ENCODE measurements at places on chromosomes 1 and 21.
A peak's percentile ranks its signal among the peaks of the same experiment; 100 is the strongest.

DNA sequence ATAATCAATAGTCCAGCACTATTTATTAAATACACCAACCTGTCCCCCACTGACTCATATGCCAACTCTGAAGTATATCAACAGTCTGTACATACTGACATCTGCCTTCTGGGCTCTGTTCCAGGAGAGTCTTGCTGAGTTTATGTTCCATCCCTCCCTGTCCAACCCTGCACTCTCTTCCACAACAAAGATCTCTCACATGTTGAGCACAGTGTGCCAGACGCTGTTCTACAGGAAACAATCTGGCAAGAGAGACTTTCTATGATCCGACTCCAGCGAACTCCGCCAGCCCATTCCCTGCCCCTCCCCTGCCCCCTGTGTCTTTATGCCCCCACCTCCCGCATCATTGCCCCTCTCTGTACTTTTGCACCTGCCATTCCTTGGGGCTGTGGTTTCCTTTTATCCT, 3.4 kb downstream of the LACTBL1 start:
- no peak for DNase-seq

DNA sequence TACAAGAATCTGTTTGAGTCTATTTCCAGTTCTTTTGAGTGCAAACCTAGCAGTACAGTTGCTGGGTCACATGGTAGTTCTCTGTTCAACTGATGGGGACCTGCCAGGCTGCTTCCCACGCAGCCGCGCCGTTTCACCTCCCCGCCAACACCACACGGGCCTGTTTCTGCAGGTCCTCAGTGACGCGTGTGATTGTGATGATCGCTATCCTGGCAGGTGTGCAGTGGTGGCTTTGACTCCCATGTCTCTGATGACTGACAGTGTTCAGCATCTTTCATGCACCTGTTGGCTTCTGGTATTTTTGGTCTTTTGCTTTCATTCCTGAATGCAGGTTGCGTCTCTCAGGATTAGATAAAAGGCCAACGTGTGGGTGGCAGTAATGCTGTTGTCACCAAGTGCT, 41.6 kb downstream of the FAAP20 start:
- no peak for DNase-seq

GRCh38 chr21:32611471-32611997, 643 bp downstream of the CFAP298 start:
- DNase-seq: no peak

DNA sequence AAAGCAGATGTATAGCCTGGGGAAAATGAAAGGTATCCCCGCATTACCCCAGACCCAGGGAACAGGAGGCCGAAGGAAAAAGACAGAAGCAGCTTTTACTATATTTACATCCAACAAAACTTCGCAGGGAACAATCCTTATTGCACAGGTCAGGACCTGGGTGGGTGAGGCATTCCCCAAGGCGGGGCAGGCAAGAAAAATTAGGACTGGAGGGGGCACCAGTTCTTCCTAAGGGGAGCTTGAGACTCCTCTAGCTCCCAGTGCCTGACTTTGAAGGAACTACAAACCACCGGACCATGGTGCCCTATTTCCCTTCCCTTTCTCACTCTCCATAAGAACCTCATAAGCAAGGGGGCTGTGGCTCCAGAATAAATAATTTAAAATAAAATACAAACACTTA, 6.7 kb upstream of the GATAD2B start:
- no peak for DNase-seq

GRCh38 chr21:35711661-35712060, 348.7 kb downstream of the SETD4 start:
- DNase-seq: no peak

DNA sequence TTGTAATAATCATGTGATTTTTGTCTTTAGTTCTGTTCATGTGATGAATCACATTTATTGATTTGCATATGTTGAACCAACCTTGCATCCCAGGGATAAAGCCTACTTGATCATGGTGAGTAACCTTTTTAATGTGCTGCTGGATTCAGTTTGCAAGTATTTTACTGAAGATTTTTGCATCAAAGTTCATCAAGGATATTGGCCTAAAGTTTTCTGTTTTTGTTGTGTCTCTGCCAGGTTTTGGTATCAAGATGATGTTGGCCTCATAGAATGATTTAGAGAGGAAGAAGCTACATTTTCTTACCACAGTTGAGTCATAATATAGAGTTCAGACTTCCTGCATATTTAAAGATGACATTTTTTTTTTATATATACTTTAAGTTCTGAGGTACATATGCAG, 455.9 kb downstream of the PLPP3 start:
- DNase-seq: no peak

GRCh38 chr1:92907949-92908684, 53.1 kb downstream of the DIPK1A start:
- DNase-seq: no peak

GRCh38 chr1:94654919-94655318, 113.4 kb upstream of the F3 start:
- DNase-seq: no peak

GRCh38 chr1:240526312-240526711, 85.6 kb downstream of the GREM2 start:
- no peak for DNase-seq

DNA sequence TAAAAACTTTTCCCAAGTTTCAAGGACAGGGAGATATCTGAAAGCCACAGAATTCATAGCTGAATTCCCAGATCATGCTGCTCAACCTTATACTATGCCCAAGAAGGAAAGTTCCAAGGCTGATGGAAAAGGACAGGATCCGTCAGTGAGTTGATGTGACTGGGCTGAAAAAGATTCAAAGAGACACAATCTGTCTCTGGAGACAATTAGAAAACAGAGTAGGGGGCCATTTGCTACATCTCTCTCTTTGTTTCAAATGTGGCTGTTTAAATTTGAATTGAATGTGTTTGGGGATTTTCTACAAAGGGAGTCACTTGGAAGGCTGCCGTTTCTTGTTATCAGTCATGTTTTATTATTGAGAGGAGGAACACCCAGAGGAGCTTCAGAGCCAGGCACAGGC, 292.6 kb downstream of the NUF2 start:
- DNase-seq: no peak

DNA sequence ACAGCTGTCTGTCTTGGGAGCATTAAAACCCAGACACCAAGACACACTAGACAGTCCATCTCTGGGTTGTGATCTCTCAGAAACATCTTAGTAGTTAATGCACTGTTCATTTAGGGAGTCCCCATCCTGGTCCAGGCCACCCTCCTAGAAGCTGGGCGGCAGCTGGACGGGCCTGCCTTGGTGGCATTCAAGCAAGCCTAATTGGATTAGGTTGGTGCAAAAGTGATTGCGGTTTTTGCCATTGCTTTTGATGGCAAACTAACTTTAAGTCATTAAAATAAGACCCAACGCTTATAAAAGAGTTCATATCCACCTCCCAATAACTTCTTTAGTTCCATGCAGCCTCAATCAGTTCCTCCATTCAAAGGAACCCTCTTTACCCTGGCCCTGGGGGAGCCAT, 21.7 kb downstream of the ATP5PO start:
- no peak for DNase-seq

- DNase-seq: no peak
Measured at GRCh38 chr1:162599451-162599850, 32.8 kb upstream of the DDR2 start.

GRCh38 chr1:180614730-180615129, 17.1 kb upstream of the XPR1 start:
- no peak for DNase-seq

DNA sequence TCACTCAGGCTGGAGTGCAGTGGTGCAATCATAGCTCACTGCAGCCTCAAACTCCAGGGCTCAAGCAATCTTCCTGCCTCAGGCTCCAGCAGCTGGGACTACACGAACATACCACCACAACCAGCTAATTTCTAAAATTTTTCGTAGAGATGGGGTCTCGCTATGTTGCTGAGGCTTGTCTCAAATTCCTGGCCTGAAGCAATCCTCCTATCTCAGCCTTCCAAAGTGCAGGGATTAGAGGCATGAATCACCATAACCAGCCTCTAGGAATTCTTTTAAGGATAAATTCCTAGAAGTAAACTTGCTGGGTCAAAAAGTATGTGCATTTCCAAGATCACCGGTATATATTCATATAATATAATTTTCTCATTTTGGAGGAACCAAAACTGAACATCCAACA, 17.6 kb upstream of the HUNK start:
- DNase-seq: no peak

DNA sequence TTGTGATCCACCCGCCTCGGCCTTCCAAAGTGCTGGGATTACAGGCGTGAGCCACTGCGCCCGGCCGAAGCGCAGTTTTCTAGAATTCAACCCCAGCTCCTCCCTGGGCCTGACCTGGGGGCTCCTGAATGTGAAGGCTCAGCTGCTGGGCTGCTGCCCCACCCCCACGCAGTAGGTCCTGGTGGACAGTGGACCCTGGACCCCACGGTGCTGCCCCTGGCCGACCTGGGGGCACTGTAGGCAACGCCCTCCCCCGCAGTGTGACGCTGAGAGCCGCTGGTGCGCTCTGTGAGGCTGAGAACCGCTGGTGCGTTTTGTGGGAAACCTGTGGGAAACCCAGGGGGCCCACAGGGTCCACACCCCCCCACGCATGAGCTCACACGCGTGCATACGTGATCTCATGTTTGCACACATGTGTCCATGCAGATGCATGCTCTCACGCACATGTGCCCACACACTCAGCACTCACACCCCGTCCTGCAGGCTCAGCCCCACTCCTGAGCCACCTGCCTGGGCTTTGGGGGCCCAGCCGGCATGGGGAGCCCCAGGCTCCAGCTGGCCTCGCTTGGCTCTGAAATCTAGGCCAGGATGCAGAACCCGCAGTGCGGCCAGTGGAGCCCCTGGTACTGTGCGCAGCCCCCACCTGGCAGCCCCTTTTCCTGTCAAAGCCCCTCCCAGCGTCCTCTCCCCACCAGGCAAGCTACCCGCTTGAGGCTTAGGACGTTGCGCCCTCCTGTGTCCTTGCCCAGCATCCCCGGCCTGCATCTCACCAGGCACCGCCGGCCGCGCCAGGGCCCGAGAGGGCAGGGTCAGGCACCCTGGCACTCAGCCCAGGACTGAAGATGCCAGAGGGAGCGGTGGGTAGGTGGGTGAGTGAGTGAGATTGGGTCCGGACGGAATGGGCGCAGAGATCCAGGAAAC, 67.7 kb downstream of the COL18A1 start:
- DNase-seq: no peak

DNA sequence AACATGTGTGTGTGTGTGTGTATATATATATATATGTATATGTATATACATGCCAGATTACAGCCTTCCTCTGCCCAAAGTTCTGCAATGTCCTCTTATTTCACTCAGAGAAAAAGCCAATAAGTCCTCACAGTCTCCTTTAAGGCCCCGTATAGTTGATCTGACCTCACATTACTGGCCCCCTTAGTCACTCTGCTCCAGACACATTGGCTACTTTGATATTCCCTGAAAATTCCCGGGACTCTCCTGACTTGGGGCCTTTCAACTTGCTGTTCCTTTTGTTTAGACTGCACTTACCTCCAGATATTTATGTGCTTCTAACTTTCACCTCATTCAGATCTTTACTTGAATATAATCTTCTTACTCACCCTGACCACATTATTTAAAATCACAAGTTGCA, 4.2 kb upstream of the BSDC1 start:
- no peak for DNase-seq

GRCh38 chr1:198794498-198794897, 155.7 kb downstream of the PTPRC start:
- DNase-seq: no peak

GRCh38 chr1:12480748-12481362, 137.2 kb downstream of the DHRS3 start:
- peak; percentile 2 for DNase-seq

GRCh38 chr1:155889566-155889965, 21.6 kb downstream of the RIT1 start:
- no peak for DNase-seq

- no peak for DNase-seq
Measured at GRCh38 chr1:24084050-24084449, 27.9 kb downstream of the MYOM3 start.

DNA sequence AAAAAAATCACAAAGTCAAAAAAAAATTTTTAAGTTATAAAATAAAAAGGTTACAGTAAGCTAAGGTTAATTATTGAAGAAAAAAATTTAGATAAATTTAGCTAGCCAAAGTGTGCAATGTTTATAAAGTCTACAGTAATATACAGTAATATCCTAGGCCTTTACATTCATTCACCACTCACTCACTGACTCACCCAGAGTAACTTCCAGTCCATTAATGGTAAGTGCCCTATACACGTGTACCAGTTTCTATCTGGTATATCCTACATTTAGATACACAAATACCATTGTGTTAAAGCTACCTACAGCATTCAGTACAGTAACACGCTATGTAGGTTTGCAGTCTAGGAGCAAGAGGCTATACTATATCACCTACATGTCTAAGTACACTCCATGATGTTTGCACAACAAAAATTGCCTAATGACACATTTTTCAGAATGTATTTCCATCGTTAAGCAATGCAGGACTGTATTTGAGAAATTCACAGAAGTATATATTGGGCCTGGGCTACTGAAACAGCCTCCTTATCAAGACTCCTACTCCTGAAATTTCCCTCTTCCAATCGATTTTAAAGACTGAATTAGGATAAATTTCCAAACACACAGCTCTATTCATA, 155.1 kb downstream of the COP1 start:
- DNase-seq: no peak

- DNase-seq: no peak
Measured at GRCh38 chr1:34871443-34872132, 12.0 kb upstream of the SMIM12 start.

GRCh38 chr1:206102292-206102936, 14.8 kb downstream of the AVPR1B start:
- DNase-seq: no peak

DNA sequence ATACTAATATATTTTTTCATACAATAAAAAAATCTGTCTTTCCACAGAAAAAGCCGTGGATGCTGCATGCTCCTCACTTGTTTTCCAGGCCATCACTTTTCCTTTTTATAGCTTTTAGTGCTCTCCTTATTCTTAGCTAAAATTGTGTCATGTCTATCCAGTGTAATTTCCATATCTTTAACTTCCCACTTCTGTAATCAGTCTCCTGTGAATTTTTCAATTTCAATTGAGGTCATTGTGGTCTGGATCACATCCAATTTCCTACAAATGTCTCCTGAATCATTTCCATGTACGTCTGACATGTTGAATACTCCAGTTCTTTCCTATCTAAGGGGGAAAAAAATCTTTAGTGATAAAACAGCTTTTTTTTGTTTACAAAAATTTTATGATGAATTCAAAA, 838.2 kb upstream of the B3GALT2 start:
- no peak for DNase-seq

DNA sequence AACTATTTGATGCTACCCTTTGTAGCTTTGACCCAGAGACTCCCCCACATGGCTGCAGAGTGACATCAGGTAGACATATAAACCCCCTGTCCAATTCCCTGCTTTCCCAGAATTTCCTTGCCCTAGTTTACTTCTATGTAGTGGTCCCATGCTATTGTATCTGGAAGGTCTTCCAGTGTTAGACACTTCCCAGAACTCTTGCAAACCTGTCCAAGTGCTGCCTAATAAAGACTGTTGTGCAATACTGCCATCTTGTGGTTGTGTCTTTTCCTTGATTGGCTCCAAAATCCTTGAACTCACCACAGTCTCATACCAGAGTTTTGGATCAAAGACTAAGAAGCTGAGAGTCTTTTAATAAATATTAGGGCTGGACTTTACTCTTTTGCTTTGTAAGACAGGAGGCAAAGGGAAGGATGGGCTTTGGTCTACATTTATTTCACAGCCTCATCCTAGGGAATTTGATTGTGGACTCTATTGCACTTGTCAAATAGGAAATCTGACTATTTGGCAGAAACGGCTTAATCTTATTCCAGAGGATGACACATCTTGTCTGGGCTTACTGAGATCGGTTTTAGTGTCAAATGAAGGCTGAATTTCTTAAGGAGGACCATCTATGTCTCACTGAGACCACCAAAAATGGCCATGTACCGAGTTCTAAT, 169.9 kb downstream of the LRRC7 start:
- no peak for DNase-seq

GRCh38 chr1:217839161-217839560, 208.0 kb downstream of the SPATA17 start:
- no peak for DNase-seq
